ENCODE measurements at places on chromosomes 2 and 18. TPM values are rescaled to one million over a fixed set of nuclear protein-coding genes. Genes with fewer than 3 reads are reported as not detected.

GRCh38 chr2:32798829-32799228, 147.9 kb upstream of the LTBP1 start:
- DNase-seq: no peak

DNA sequence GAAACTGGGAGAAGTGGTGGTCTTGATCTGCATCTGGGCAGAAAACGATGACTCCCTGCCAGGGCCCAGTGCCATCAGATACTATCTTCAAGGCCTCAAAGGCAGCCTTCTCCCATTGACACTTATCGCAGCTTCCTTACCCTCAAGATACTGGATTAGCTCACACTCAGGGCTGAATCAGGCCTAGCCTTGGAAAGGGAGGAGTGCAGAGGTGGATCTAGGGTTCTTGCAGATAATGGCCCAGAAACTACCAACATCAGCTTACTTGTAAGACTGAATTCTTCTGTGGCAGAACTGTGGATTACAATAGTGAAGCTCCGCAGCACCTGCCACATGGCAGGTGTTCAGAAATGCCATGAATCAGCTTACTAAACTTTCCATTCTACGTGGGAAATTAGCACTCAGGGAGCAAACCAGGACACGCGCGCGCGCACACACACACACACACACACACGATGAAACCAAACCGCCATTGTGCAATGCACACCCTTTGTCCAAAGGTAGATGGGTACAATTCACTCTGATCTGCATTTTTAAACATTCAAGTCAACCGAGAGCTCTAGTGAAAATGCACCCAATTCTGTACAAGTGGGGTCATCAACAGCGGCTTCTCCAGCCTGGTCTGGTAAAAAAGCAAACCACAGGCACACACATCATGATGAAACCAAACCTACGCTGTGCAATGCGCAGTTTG, 26.3 kb upstream of the TMEM182 start:
- peak; percentile 16 for DNase-seq

DNA sequence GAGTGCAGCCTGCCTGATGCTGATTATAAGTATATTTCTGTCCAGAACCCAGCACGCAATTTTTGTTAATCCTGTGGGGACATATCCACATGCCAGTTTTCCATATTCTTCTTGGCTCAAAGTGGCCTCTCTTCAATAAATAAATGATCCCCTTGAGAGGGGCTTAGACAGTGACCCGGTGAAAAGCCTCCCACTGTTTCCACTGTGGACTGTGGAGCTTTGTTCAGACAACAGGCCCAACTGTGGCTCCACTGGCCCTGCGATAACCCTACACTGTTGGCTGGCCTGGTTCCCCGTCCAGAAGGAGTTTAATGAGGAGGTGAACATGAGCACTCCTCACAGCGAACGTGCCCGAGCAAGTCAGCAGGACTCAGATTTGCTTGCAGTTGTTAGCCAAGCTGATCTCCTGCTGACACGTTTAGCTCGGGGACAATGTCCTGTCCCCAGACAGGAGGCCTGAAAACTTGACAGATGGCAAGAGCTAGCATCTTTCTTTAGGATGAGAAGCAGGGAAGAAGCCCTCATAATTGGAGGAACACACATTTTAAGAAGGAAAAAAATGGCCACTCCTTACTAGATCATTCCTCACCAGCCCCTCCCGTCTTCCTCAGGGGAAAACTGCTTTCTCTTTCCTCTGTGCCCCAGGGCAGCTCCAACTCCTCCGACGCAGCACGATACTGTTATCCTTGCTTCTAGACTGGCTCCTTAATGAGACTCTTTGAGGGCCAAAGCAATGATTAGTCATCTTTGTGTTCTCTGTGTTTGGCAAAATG, 20.0 kb upstream of the MTCL1 start:
- no peak for DNase-seq

- DNase-seq: no peak
These were observed 327.0 kb upstream of the HS6ST1 start for GRCh38 chr2:128645631-128646030.

IL37 gene
- not detected for polyA plus RNA-seq

CNGA3 gene
- not detected for polyA plus RNA-seq

TUBA4B gene
- polyA plus RNA-seq: 0.49 TPM

CD28 gene
- polyA plus RNA-seq: 2.3 TPM

VSNL1 gene
- 4.6 TPM for polyA plus RNA-seq

DNA sequence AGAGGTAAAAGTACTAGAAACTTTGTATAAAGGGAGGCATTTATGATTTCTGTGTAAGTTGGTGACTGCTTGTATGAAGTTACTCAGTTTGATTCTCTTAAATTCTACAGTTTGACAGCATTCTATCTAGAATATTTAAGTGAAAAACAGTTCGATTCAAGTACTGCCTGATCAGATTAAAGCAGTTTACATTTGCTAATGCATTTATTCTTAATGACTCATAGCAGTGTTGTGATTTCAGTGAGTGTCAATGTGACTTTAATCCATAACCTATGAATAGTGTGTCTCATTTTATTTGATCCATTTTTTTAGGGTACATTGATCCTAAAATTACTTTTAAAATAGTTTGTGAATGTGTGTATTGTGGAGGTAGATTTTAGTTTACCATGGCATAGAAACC, 35.7 kb downstream of the WDR43 start:
- DNase-seq: no peak

DNA sequence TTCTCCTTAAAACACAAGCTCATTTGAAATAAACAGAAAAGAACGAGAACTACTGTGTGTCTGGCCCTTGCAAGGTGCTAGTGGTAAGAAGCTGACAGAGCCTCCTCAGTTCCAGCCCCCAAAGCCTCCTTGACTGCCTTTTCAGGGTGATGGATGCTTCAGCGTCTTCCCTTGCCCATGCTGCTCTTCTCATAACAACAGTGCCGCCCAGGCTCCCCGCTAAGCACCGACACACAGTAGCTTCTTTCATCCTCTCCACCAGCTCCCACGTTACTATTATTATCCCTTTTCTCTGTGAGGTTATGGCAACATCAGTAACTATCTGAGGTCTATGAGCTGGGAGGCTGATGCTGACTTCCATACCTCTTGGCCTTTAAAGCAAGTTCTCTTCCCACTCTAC, 418.6 kb downstream of the TSN start:
- DNase-seq: no peak

DNA sequence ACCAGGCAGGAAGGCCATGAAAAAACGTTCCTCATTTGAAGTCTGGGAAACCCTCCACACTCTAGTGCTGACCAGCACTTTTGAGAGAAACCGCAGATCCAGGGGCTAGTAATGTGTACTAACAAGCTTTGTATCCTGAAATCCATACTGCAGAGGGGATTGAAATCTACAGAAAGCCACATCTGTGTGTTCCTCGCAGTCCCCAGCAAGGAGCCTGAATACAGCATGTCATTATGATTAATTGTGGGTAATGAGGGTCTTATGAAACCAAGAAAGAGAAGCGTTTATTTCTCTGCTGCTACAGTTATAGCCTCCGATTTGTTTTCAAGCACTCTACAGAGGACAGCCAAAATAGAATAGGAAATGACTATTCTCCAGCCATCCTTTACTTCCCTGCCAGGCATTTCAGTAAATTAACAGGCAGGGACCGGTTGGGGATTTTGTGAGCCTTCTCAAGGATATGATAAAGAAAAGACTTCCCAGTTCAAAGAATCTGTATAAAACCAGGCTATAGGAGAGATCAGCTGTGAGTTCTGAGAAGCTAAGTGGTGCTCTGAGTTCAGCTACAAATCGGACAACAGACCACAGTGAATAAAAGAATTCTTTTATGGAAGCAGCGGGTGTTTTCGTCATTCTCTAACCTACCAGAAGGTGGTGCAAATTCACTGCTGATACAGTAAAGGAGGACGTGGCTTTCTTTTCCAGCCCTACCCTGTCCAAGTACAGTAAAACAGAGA, 133.4 kb downstream of the INSIG2 start:
- peak; percentile 71 for DNase-seq

PRKAG3 gene
- polyA plus RNA-seq: not detected

Measured in right renal cortex interstitium (tissue), 3 donors.